ENCODE measurements at places on chromosomes 16 and 17.

DNA sequence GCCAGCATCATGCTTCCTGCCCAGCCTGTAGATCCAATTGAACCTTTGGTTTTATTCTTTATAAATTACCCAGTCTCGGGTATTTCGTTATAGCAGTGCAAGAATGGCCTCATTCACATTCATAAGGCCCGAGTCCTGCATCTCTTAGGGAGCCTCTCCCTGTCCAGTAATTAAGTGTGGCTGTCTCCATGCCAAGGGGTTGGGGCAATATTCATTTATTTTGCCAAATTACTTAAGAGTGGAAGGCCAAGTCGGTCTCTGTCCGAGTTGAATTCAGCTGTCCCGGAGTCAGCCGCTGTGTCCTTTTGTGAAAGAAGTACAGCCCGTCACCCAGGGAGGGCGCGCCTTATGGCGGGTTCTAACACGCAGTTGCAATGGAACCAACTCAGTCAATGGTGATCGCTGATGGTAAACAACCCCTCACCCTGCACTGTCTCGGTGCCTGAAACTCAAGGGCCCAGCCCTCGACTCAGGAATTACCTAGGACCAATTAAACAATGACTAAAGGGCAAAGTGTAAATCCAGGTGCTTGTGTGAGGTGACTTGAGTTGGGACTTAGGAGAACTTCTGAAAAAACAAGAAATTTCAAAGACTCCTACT is 22.2 kb downstream of the KIAA0513 start:
- DNase-seq = no peak

- DNase-seq = no peak
Measured at GRCh38 chr17:66415366-66416206, 113.2 kb downstream of the PRKCA start.

- no peak for DNase-seq
Measured at GRCh38 chr17:15438491-15439105, 28.8 kb downstream of the CDRT4 start.

GRCh38 chr17:45852535-45853297 is 8.0 kb downstream of the SPPL2C start:
- peak; percentile 31 for DNase-seq

DNA sequence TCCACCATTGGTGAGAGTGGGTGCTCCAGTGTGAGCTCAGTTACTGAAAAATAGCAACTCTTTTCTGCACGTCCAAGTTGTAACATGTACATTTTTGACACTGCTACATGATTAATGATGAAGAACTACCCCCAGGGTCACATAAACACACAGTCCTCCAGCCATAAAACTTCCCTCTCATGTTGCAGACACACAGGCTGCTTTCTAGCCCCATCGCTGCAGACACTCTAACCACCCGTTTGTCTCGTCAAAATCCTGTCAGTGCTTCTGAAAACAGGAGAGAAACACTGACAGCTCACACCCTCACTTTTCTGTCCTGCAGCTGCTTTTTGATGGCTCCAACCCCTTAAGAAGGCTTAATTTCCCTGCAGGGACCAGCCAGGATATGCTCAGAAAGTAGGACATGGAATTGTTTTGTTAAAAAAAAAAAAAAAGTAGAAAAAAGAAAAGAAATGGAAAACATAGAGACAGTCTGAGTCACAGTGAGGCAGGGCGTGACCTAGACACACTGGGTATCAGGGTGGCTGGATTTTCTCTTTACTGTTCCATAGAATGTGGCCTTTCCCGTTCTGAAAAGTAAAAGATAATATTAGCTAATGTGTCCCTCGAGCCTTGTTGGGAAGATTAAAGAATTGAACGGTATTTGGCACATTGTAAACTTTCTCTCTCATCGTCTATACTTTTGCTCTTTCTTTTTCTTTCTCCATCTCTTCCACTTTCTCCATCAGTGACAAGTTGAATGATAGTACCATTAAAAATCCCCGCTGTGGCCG is 20.7 kb upstream of the CCL5 start:
- no peak for DNase-seq

GRCh38 chr17:19363114-19363438 is 553 bp upstream of the B9D1 start:
- DNase-seq = no peak

DNA sequence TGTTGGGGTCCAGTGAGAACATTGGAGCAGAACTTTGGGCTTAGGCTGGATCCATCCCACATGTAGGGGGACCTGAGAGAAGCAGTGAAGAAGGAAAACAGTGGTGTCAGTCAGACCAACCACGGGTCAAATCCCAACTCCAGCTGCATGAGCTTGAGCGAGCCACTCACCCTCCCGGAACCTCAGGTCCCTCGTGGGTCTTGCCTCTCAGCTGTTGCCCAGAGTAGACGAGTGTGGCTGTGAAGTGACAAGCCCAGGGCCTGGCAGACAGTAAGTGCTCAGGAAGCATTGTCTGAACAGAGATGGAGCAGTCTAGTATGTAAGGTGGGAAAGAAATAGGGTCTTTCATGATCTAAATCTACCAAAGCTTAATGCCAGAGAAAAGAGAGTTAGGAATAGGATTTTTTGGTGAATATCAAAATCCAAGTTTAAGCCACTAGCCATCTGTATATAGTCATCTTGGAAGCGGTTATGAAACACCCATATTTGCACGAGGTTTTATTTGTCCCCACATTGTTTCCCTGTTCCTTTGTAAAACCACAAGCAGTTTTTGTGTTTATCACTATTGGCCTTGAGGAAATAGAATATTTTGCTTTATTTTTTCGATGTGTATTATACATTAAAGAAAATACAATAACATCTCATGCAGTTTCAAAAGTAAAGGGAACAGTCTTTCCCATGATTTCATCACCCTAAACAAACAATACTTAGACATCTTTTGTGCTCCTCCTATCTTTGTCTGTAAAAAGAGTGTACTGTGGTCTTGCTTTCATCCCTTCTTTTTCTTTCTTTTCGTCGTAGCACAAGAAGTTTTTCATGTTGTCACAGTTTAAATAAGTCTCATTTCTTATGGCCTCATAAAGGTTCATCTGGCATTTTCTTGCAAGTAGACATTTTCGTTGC is 112.0 kb downstream of the CLEC16A start:
- DNase-seq = no peak

DNA sequence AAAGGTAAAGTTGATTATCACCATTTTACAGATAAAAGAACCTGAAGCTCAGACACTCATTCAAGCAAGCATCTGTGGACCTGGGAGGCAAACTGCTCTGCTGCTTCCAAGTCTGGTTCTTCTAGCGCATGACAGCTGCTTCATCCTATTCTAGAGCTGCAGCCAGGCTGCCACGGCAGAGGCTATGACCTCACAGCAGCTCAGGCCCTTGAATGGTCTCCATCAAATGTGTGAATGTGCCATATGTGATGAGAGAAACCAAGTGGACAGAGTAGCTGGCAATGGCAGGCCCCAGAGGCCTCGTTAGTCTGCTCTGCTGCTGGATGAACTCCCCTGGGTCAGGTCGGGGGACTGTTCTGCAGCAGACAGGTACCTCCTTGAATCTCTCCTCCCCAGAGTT is 30.7 kb upstream of the FOXJ1 start:
- DNase-seq = no peak

GRCh38 chr17:39173080-39173479 is 7.1 kb upstream of the ARL5C start:
- no peak for DNase-seq

DNA sequence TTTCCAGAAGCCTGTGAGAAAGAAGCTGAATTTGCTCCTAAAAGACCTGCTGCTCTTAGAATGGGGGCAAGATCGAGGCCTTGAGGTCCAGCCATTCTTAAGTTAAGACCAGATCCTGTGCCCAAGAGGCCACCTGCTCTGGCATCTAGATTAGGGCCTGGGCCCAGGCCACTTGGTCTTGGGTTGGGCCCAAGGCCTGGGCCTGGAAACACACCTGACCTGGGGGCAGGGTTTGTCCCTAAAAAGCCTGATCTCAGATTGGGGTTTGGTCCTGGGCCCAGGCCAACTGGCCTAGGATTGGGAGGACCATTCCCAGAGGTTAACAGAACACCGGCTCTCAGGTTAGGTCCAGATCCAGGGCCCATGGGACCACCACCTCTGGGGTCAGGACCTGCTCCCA is 12.9 kb downstream of the CHTF8 start:
- no peak for DNase-seq

- no peak for DNase-seq
Measured at GRCh38 chr17:63277629-63278028, 168.5 kb downstream of the CYB561 start.

DNA sequence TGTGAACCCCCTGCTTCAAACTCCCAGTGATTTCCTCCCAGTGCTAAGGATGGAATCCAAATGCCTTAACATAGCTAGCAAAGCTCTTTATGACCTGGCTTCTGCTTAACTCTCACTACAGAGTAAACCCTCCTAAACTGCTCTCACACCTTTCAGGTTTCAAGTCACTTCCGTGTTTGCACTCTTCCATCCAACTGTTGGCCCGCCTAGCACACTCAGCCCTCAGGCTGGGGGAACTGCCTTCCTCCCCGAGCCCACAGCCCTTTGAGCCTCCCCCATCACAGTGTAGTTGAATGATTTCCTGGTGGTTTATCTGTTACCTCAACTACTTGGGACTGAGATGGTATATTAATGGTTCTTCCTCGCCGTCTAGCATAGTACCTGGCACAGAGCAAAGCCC is 342.5 kb downstream of the NPIPA8 start:
- DNase-seq = no peak

- DNase-seq = no peak
Measured at GRCh38 chr16:87306516-87306915, 10.7 kb downstream of the C16orf95 start.

GRCh38 chr17:82272495-82273326 is 789 bp downstream of the CSNK1D start:
- peak; percentile 28 for DNase-seq

- DNase-seq = no peak
Measured at GRCh38 chr17:83185023-83186002, 105.9 kb downstream of the METRNL start.

DNA sequence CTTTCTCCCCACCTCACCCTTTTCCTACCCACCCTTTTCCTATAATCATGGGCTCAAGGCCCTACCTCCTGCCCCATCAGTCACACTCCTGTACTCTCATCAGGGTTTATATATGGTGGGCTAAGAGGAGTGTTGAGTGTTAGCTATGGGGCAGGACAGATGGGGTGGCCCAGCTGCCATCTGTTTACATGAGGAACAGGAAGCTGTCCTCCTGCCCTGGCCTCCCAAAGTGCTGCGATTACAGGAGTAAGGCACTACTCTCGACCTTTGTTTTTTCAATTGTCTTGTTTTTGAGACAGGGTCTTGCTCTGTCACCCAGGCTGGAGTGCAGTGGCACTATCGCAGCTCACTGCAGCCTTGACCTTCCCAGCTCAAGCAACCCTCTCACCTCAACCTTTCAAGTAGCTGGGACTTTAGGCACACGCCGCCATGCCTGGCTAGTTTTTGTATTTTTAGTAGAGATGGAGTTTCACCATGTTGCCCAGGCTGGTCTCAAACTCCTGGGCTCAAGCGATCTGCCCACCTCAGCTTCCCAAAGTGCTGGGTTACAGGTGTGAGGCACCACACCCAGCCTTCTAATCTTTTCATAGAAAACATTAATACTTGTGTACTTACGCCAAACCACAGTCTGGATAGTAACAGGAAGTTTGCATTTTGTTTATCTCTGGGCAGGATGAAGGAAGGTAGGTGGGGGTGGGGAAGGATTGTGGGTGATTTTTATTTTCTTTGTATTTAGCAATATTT is 1.6 kb downstream of the TRADD start:
- DNase-seq = no peak

DNA sequence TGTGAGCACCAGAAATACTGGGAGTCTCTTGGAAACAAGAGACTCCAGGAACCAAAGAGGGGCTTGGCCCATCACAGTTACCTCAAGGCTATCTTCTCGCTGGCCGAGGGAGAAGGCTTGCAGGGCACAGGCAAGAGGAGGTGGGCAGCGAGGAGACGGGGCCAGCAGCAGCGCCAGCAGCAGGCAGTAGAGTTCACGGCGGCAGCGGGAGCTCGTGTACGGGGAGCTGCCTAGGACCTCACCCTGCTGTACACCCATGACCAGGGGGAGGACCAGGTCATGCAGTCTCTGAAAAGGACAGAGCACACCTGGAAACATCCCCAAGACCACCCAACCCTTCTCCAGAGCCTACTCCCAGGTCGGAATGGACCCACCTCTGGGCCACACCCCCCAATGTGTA is 30.8 kb downstream of the PELP1 start:
- DNase-seq = no peak

- no peak for DNase-seq
Measured at GRCh38 chr16:86667035-86667434, 88.7 kb downstream of the FOXL1 start.

GRCh38 chr17:22443061-22443460 is 750.7 kb downstream of the KCNJ18 start:
- DNase-seq = no peak

DNA sequence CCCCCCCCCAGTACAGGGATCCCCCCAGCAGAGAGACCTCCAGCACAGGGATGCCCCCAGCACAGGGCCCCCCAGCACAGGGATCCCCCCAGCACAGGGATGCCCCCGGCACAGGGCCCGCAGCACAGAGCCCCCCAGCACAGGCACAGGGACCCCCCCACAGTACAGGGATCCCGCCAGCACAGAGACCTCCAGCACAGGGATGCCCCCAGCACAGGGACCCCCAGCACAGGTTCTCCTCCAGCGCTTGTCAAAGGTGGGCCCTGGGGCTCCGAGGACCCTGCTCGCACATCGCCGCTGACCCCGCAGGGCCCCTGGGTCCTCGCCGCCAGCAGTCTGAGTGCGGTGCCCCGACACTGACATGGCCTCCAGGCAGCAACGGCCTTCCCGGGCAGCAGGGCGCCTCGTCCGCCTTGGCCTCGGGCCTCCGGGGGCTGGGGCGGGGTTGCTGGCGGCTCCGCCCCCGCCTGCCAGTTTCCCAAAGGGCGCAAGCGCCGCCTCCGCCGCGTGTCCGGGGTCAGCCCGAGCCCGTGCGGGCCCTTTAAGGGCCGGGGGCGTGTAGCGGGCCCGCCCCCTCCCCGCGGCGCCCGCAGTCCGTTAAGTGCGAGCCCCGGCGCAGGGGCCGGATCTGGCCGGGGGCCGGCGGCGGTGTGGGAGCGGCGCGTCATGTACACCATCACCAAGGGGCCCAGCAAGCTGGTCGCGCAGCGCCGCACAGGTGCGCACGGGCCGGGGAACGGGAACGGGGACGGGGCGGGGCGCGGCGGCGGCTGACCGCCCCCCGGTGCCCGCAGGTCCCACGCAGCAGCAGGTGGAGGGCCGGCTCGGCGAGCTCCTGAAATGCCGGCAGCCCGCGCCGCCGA is at the start of gene MCRIP2:
Gene MCRIP2, plus strand, starts transcription at position 503 of the 863 bp plus-strand sequence. Its CDS starts 164 bp downstream, at position 667.
- DNase-seq = peak; percentile 37

GRCh38 chr16:53549970-53550690 is 47.1 kb upstream of the AKTIP start:
- DNase-seq = peak; percentile 25

Measured in stimulated activated CD4-positive, alpha-beta T cell treated with anti-CD3 and anti-CD28 coated beads, TNF-alpha, amount 100 ng/mL, for 24 hours (primary cell).